ENCODE measurements at places on chromosomes 7 and 10.
A peak's percentile ranks its signal among the peaks of the same experiment; 100 is the strongest.

DNA sequence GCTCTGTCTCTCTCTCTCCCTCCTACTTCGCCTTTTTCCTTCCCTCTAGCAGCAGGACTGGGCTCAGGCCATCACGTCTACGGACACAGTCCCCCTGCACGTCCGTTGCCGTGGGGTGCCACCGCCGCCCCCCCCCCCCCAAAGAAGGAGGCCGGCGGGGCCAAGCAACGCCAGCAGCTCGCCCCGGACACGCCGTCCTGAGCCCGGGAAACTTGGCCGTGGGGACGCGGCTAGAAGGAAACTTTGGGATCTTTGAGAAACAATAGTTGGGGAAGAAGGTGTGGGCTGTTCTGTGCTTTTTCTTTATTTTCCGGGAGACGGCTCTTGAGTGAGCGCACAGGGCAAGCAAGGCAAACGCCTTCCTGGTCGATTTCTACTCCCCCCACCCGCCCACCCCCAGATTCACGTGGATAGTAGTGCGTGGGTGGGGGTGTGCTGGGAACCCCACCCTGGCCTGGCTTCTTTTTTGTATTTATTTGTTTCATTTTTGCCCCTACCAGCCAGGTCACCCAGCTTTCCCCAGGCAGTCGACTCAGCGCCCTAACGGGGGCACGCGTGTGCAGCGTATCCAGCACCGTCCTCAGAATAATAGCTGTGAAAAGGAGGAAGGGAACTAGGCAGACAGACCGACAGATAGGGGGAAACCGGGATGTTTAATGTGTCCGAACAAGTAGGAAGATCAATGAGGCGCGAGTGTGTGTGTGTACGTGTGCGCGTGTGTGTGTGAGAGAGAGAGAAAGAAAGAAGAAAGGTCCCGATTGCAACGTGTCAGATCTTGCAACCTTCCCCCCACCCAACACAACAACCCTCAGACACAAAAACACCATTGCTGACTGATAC, 1.4 kb downstream of the MXI1 start:
- peak; percentile 58 for DNase-seq

- no peak for DNase-seq
These were observed 75.0 kb downstream of the WDR37 start for GRCh38 chr10:1130995-1131790.

DNA sequence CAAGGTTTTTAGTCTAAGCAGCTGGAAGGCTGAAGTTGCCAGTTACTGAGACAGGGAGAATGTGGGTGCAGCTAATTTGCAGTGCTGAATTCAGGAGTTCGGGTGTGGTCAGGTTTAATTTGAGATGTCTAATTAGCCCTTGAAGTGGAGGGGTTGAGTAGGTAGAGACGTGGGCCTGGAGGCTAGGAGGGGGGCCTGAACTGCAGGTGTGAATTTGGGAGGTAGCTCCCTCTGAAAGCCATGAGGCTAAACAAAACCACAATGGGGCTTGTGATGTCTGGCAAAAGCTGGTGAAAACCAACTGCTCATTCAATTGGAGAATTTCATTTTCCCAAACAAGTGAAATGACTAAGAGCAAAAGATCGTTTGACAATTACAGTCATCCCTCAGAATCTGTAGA, 246.0 kb upstream of the NFE2L3 start:
- no peak for DNase-seq

DNA sequence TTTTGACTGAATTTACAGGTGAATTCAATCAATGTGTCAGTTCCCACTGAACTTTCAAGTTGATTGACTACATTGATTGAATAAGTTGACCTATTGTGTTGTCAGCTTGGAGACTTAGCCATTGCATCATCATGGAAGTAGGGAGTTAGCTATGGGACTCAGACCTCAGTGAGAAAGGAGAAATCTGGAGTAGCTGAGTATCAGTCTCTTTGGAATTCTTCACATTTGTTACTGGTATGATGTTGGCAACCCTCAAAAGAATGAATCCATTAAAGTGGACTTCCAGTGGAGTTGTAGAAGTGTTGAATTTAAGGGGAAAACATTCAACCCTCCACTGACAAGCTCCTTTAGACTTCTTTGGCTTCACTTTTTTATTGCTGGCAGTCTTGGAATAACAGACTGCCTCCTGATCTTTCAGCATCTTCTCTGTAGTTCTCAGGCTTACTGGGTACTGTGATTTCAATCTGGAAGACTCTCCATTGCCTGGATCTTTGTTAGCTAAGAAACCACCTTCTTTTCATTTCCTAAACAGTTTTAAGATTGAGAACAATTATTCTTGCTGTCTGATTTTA, 160.3 kb upstream of the NRP1 start:
- DNase-seq, result no peak

DNA sequence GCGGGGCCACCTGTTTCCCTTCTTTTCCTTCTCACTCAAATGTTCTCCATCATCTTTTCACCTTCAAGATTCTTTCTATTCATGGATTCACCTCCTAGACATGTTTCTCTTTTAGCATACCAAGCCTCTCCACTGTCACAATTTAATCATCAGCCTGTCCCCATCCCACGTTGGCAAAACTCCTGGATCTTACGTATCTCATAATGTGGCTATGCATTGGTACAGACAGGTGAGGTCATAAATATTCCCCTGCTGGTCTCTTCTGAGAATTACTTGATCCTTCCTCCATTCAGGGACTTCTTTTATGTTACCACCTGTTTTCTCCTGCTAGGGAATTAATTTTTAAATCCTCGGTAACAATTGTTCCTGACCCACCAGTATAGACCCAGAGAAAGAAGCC, 262.6 kb upstream of the NEBL start:
- no peak for DNase-seq

DNA sequence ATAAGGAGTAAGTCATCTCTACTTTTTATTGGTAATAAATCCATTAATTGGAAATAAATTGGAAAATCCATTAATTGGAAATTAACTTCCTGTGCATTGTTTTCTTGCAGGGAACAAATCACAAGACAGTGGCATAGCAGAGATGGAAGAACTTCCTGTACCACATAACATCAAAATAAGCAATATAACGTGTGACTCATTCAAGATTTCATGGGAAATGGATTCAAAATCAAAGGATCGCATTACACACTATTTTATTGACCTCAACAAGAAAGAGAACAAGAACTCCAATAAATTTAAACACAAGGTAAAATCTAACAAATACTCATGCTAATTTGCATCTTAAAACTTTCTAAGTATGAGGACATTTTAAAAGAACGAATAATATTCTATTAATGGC, 57.8 kb downstream of the PHYHIPL start:
- no peak for DNase-seq

Measured in hepatocyte (in vitro differentiated cells).